ENCODE measurements at places on chromosomes 12 and 14. TPM values are rescaled to one million over a fixed set of nuclear protein-coding genes. Genes with fewer than 3 reads are reported as not detected.

DNA sequence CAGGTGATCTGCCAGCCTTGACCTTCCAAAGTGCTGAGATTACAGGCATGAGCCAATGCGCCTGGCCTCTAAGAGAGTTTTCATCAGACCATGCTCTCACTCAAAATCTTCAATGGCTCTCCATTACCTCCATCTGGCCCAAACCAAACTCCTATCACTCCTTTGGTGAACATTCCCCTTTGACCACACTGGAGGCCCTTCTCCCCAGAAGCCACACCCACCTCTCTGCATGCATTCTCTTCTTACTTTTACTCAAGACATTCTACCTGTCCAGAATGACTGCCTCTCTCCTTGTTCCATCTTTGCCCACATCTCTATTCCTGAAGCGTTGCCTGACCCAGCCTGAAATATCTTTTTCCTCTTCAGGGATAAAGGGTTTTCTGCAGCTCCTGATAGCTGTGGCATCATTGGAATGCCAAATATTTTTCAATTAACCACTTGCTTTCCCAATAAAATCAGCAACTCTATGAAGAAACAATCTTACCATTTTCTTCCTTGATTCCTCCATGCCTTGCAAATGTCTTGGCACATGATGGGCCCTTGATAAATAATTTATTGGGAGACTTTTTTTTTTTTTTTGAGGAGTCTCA is 15.5 kb downstream of the PLEK2 start:
- no peak for DNase-seq

The BHLHE41 gene
- not detected for total RNA-seq

DNA sequence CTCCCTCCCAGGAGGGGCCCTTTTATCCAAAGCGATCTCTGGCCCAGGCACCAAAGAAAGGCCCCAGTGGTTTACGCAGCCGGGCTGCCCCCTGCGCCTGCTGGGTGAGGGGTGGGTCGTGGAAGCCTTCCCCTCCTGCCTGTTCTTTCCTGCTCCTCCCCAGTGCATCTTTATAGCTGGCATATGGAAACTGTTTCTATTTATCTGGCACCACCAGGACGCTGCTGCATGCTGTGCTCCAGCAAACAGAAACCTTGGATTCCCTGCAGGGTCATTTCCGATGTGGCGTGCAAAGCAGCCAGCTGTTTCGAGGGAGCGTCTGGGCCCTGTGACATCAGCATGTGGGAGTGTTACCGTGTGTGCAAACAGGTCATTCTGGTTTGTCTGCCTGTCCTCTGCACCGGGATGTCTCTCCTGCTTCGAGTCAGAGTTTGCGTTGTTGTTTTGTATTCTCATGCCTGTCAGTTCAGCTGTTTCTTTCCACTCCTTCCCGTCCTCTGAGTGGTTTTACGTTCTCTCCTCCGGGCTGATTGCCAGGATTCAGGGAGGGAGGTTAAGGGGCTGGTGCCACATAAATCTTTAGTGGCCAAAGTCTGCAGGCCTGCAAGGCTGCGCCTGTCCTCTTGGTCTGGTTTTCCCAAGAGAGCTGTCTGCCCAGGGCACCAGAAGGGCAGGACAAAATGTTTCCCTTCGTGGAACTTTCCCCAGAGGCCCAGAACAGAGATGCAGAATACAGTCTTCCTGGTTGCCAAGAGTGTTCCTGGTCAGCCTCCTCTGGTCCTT is 24.6 kb downstream of the TPCN1 start:
- no peak for DNase-seq

The TMEM229B gene
- 7.1 TPM for total RNA-seq

The ISCA2 gene
- total RNA-seq: 22.8 TPM

DNA sequence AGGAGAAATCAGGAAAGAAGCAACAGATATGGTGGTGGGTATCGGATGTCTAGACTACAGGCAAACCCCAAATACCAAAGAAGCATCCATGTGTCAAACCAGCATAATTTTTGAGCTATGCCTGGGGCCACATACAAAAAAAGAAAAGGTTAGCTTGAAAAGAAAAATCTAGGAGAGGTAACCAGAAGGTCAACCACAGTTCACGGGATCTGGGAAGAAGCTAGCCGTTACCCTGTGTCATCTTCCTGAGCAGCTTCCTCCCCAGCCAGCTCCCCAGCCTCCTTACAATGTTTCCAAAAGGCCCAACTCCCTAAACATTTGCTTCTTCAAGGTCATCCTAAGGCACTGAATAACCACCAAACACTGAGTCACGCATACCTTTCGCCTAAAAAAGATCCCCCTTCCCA is 3.1 kb downstream of the SINHCAF start:
- DNase-seq: no peak

GRCh38 chr12:104969343-104969742 is 11.3 kb upstream of the SLC41A2 start:
- DNase-seq: no peak
